ENCODE measurements at places on chromosomes 5 and 9.

DNA sequence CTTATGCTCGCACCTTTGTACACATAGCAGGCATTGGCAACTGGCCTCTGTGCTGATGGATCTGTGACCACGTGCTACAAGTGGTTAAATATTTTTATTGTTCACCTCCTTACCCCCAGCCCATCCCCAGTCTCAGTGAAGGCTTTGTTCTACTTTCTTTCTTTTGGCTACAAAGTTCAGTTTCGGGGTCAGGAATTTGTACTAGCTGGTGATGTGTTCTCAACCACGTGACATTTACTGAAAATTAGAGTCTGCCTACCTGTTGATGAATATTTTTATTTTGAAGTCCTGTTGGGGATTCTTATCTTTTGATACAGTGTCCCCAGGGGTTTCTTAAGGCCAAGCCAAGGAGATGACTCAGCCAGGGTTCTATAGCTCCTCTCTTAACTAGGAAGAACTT, 47.8 kb downstream of the C9orf57 start:
- no peak for DNase-seq

- no peak for DNase-seq
These were observed 987.6 kb downstream of the PTPRD start for GRCh38 chr9:9625248-9625647.

DNA sequence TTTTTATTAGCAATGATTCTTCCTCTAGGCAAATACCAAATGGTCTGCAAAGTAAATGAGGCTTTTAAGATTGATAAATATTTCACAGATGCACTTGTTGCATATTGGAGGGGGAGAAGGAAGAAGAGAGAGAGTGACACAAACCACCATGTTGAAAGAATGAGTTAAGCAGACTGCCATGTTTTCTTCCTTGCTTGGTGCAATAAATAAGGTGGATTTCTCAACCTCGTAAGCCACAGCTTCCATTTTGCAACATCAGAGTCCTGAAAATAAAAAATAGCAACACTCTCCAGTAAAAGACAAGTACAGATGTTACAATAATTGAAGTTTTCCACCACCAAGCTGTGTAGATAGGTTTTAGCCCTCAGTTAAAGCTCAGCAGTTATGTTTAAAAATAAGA, 202.9 kb downstream of the SGCD start:
- no peak for DNase-seq

- no peak for DNase-seq
These were observed 63.5 kb upstream of the MOCS2 start for GRCh38 chr5:53173083-53173482.

- no peak for DNase-seq
These were observed 29.7 kb downstream of the ACTBL2 start for GRCh38 chr5:57452885-57453284.

DNA sequence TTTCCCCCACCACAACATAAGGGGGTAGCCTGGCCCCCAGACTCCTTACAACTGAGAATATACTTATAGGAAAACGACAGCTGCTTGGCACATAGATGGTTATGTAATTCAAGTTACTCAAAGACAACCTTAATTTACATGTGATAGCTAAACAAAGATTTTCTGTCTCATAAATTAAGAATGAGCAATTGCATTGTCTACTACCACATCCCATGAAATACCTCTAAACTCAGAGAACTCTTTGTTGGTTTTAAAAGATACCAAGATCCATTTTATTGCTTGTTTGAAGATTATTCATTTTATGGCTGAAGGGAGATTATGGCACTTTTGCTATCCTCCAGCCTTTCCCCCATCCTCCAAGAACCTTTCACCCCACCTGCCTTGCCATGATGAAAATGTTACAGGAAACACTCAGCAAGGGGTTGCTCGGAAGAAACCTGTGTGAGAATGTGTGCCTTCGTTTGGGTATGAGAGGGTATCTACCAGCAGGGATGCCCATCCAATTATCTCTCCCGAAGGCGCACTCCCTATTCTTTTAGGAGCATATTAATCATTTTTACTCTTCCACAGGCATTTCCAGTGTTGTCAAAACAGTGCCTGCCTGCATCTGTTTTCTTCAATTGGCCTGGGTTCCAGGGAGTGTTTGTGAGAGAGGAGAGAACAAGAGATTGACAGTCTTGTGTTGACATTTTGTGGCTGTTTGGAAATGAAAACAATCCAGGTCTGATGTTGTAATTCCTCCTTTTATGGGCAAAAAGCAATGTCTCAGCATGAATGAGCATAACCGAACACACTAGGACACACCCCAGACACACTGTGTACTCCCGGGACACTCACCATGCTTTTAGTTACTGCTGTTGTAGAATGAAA, 208.0 kb upstream of the ANKRD55 start:
- DNase-seq, result no peak

GRCh38 chr9:100294806-100295205, 57.9 kb downstream of the TEX10 start:
- DNase-seq, result no peak

GRCh38 chr9:89461265-89461664, 36.6 kb downstream of the SEMA4D start:
- no peak for DNase-seq

- DNase-seq, result peak; percentile 60
These were observed 7.6 kb downstream of the IFNB1 start for GRCh38 chr9:21070171-21070571.

GRCh38 chr5:143761663-143762062, 50.3 kb upstream of the HMHB1 start:
- DNase-seq, result no peak

DNA sequence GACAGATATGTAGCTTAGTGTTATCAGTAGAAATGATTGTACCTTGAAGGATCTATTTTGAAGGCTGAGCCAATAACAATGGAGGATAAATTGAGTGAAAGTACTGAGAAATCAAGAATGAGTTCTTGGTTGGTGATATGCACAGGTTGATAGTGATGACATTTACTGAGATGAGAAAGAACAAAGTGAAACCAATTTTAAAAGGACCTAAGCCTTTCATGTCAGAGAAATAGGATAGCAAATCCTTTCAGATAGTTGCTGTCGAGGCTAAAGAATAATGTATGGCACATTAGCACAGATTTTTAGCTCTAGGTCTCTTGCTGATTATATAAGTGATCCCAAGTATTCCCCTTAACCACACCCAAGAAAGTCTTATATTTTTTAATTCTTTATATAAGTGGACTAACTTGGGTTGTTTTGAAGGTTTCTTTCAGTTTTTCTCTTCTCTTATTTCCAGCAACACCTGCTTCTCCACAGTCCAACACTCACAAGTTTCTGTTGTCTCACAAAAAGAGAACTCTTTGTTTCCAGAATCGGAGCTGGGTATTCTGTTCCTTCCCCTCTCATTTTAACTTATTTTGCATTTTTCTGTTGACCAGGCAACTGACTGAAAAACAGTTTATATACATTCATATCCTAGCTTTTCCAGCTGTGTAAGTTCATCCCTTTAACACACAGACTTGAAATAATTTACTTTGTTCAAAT, 286.9 kb upstream of the ATP10B start:
- no peak for DNase-seq

DNA sequence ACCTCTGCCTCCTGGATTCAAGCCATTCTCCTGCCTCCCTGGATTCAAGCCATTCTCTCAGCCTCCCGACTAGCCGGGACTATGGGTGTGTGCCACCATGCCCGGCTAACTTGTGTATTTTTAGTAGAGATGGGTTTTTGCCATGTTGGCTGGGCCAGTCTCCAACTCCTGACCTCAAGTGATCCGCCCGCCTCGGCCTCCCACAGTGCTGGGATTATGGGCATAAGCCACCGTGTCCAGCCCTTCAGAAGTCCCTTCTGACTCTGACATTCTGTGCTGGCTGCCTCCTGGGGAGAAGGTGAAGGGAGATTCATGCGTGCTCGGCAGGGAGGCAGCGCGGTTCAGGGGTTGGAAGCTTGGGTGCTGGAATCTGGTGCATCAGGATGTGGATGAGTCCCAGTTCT, 28.8 kb downstream of the PRRX2 start:
- DNase-seq, result no peak

DNA sequence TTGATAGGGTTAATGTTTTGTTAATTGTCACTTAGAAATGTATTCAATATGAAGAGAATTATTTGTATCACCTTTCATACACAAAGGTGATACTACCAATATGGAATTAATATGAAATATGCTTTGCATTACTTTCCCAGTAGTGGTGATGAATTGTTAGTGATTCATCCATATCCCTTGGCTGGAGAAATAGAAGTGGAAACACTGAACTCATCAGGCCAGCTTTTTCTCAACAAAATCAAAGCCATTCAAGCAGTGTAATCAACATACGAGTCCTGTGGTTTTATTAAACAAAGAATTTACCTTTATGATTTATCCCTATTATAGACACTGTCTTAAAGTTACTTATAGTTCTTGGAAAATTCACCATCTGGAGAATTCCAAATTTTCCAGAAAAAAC, 264.0 kb upstream of the MEF2C start:
- no peak for DNase-seq

DNA sequence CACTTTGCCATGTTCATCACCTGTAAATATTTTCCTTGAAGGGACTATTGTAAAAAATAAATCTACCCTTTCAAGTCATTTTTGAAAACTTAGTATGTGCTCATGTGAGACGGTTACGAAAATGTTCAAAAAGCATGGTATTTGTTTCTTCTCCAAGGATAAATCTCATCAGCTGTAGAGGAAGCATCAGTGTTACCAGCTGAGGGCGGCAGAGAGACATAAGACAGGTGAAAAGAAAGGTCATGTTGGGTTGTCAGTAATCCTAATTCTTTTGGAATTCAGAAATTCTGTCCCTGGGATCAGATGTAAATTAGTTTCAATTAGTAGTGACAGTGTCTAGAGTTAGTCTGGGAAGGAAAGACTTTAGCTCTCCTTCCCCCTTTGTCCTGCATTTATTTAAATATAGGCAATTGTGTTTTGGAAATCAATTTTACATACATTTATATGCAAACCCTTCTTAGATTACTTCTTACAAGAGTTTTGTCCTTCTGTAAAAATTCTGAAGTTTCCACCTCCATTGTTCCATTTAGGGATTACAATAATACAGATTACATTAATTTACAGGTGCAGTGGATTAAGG, 791.9 kb upstream of the CDH6 start:
- peak; percentile 55 for DNase-seq

- no peak for DNase-seq
These were observed 4.0 kb upstream of the TEX48 start for GRCh38 chr9:114685951-114686350.

- no peak for DNase-seq
These were observed 13.6 kb upstream of the HAVCR1 start for GRCh38 chr5:157072508-157072907.

DNA sequence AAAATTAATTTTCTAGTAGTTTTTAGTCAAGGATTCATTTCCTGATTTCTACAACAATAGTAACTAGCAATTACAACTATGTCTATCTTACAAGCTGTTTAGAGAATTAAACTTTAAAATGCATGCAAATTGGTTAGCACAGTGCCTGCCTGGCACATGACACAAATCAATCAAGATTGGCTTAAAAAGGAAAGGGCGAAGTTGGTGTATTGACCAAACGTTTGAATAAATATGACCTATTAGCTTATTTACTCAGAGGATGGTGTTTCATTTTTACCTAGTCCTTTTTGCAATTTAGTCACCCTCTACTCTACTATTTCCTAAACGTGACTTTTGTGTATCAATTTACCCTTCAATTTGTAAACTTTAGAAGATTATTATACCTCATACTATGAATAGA, 83.5 kb downstream of the GDA start:
- no peak for DNase-seq

- no peak for DNase-seq
These were observed 48.5 kb downstream of the MFAP3 start for GRCh38 chr5:154087260-154087659.

GRCh38 chr5:52706775-52707174, 80.9 kb upstream of the ITGA1 start:
- DNase-seq, result no peak

DNA sequence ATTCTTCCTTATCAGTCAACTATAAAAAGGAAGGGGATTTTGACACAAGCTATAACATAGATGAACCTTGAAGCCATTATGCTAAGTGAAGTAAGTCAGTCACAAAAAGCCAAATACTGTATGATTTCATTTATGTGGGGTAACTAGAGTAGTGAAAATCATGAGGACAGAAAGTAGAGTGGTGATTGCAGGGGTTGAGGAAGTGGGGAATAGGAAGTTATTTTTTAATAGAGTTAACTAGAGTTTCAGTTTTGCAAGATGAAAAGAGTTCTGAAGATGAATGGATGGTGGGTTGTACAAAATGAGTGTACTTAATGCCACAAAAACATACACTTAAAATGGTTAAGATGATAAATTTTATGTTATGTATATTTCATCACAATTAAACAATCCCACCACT, 65.4 kb upstream of the FAM174A start:
- no peak for DNase-seq

- peak; percentile 14 for DNase-seq
These were observed 275.6 kb downstream of the KDM4C start for GRCh38 chr9:7033076-7034045.

DNA sequence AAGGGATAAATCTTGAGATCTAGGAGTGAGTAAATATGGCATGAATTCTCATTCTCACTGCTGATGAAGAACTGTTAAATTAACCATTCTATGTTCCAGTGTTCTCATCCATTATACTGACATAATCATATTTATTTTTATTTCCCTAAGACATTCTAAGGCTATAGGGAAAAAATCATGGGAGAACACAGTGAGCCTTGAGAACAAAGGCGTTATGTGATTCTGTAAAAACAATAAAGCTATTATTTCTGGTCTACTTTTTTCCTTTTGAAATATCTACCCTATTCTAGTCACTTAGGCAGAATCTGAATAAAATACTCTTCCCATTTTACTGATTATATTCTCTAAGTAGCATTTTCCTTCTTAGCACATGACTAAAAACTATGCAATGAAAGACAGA, 155.7 kb upstream of the ADAMTS16 start:
- no peak for DNase-seq

DNA sequence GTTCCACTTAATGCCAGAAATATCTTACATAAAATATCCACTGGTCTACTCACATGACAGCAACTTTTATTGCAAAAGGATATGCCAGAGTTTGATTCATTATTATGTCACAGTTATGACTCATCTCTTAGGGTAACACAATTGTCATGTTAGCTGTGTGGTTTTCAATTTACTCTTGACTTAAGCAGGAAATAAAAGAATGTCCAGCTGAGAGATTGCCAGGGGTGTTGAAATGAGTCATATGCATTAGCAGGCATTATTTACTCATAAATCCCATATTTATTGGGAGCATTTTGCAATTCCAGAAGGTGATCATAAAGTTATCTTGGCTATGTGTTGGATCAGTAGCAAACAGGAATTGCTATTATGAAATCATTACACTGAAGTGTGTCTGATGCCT, 1164.6 kb upstream of the CDH18 start:
- peak; percentile 90 for DNase-seq

GRCh38 chr5:143791848-143792731, 19.9 kb upstream of the HMHB1 start:
- no peak for DNase-seq
